ENCODE measurements at places on chromosomes 2 and 18.

DNA sequence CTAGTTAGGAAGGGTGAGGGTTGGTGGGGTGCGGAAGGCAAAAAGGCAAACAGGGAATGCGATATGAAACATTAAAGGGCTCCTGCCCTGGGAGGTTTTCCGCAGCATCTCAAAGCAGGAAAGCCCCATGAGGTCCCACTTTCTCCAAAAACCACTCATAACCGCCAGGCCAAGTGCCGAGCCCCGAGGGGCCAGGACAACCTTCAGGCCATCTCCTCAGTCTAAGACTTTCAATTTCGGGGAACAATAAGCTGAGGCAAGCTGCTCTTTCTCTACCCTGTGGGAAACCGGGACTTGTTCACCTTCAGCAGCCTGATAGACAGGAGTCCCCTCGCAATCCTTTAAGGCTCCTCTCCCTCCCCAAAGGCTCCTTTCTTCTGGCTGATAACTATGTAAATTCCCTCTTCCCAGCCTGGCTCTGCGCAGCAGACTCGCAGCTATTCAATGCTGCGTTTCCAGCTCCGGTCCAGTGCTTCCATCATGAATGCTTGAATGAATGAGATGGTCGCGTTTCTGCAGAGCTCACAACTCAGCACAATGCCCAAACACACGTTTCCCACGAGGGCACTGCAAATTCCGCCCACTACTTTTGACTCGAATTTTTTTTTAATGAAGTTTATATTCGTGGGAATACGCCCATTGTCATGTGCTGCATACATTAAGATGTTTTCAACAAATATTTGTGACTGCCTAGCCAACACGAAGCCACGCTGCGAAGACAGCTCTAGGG is 1.4 kb downstream of the LAMA1 start:
- DNase-seq, result peak; percentile 43

DNA sequence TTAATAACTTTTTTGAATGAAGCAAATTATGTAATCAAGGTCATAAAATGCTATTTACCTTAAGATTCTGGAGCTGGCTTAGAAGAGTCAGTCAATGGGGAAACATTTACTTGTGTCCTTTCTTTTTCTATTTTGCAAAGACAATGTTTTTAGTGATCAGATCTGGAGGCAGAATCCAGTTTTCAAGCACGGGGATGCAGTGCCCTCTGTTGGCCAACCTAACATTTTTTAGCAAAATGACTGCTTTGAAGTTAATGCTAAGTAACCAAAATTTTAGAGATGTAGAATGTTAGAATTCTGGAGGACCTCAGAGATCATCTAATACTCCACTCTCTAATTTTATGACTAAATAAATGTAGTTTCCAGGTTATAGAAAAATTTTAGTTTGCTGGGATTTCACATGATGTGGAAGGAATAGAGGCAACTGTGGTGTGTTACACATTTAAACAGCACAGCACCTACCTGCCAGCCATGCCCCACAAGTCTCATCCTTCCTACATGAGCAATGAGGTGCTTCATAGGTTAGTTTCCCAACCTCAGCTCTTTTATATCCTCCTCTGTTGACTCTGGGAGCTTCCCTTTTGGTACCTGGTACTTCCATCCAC is 23.6 kb upstream of the SLC9A4 start:
- peak; percentile 35 for DNase-seq

DNA sequence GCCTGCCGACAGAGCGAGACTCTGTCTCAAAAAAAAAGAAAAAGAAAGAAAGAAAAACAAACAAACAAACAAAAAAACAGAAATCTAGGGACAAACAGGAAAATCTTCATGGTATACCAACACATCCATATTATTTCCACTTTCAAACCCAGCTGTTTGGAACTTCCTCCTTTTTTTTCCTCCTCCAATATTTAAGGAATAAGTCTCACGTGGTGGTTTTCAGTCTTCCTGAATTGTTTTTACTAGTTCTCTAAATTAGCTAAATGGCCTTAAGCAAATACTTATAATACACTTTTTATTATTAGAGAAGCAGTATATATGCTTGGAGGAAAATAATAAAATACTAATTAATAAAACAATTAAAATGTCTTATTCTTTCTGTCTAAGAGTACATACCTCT is 48.7 kb upstream of the GLS start:
- no peak for DNase-seq

DNA sequence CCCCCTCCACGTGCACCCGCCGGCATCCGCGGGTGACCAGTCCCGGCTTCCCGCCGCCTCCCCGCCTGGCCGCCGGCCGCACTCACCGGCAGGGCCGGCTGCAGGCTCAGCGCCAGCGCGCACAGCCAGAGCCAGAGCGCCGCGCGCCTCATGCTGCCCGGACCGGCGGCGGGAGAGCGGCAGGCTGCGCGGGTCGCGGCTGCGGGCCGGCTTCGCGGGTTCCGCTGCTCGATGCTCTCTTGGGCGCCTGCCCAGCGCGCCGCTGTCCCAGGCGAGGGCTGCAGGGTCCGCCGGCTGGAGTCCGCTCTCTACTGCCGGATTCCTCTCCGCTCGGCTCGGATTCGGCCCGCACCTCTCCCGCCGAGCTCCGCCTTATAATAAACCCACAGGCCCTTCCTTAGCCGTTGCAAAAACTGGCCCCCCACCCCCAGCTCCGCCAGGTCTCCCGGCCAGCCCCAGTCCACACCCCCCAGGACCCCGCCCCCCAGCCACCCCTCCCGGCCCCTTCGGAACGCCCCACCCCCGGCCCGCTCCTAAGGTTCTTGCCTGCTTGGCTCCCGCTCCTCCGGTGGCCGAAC is at the start of gene SDC1:
Gene SDC1, minus strand, starts transcription at position 415 of the 578 bp plus-strand sequence. Its CDS starts 263 bp downstream, at position 152.
- peak; percentile 8 for DNase-seq

GRCh38 chr2:62587592-62587991 is 81.6 kb upstream of the TMEM17 start:
- no peak for DNase-seq

GRCh38 chr2:23713351-23713750 is 213.6 kb downstream of the ATAD2B start:
- no peak for DNase-seq

DNA sequence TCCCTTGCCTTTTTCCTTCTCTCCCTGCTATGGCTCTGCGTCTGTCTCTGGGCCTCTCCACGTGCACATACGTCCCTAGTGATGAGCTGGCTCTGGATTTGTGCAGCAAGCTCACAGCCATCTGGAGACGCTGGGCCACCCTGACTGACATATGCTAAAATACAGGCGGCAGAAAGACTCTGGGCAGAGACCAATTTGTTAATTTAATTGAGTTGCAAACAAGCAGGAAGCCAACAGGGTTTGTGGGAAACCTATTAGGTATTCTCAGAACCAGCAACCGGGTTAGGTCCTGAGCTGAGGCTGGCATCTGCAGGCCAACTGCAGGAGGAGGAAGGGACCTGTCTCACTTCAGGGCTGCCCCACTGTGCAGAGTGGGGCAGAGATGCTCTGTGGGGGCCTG is 53.5 kb upstream of the SMAD2 start:
- no peak for DNase-seq

DNA sequence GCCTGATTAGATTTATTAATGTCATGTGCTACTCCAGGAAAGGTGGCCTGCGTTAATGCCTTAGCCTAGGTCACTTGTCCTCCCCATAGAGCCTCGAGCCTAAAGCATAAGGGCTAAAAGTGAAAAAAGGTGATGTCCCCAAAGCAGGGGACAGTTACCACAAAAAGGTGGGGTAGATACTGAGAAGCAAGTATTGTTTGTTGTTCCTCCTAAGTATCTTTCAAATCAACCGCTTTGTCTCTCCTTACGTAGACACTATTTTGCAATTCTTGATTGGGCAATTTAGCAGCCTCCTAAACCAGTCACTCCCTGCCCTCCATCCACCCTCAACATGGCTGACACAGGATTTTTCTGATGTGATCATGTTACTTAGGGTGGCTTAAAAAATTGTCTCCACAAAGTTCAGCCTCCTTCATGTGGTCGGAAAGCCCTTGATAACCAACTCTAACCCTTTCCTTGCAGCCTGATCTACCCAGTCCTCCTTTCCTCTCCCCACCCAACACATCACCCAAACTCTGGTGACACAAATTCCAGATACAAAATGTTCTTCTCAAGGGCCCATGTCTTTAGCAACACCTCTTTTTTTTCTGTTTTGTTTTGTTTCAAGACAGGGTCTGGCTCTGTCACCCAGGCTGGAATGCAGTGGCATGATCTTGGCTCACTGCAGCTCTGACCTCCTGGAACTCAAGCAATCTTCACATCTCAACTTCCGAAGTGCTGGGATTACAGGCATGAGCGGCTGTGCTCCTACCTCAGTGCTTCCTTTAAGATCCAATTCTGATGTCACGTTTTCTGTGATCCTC is 6.9 kb downstream of the INHA start:
- no peak for DNase-seq

GRCh38 chr2:56505885-56506284 is 322.1 kb downstream of the CCDC85A start:
- no peak for DNase-seq

DNA sequence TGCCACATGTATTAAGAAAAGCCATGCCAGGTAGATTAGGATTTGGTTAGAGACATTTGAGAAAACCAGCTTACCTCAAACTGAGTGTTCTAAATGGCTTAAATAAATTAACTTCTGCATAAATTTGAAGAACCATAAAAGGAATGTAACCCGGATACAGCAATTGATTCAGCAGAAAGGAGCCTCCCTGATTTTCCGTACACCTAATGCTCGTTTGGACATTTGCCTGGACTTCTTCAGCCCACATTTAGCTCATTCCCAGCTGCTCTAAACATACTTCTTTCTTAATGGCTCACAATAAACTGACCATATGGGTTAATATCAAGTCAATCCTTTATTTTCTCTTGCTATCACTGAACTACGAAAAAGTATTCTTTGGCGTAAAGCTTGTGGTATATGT is 392.4 kb downstream of the ZNF516 start:
- DNase-seq, result no peak

DNA sequence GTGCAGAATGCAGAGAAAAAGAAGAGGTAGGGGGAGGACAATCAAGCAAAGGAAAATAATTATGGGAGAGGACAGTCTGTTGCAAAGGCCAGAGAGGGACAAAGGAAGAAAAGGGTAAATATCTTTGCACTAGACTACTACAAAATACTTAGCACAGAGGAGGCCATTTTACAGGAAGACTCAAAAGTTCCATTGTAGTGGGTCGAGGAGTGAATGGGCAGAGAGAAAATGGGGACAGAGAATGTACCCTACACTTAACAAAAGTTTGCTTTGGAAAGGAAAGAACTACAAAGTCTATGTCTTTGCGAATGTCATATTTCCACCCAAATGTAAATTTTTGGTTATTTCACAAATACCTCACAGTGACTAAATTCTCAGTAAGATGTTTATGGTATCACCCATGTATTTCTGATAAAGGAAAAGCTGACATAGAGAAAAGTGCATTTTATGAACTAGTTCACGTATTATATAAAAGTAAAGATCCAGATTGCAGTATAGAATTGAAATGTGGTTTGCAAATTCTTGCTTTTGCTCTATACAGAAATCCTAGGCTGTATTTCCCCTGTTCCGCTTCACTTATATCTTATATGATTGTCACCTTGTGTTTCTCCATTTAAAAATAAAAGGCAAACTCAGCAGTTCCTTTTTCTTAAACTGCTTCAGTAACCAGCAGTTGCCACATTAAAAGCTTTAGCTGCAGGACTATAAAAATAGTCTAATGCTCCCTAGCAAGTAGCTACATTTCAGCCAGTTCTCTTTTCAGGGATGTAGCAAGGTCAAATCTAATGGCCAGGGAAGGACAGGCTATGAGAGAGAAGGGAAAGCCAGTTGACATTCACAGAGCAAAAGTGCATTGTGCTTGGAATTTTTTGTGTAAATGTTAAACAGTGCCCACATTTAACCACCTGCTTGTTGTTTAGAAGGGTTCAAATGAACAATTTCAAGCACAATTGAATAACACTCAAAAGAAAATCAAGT is 79.7 kb upstream of the CYTIP start:
- no peak for DNase-seq

DNA sequence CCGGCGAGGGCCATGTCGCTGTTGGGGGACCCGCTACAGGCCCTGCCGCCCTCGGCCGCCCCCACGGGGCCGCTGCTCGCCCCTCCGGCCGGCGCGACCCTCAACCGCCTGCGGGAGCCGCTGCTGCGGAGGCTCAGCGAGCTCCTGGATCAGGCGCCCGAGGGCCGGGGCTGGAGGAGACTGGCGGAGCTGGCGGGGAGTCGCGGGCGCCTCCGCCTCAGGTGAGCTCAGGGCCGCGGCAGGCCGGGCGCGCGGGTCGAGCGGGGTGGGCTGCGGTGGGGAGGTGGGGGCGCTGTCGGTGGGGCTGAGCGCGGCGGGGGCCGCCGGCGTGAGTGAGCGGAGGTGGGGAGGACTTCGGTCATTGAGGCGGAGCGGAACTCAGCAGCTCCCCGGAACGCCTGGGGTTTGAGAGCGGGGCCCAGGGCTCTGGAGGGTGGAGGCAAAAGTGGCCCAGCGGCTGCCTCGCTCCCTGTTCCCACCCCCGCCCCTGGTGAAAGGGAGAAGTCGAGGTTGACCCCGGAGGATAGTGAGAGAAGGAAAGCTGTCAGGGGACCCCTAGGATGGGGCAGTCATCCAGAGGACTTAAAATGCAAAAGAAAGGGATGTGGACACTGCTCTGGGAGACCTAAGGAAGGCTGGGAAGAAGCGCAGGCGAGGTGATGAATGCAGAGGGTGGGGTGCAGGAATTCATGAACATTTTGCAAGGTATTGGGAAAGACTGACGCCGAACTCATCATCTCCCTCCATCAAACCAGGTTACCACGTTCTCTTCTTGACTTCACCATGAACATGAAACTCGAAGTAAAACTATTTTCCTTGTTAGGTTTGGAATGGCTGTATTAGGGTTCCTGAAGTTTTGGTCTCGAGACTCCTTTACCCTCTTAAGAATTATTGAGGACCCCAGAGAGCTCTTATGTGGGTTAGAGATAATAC is 633 bp downstream of the MALT1 start:
- peak; percentile 63 for DNase-seq

- no peak for DNase-seq
Observed at GRCh38 chr2:105385731-105386540, 12.9 kb downstream of the FHL2 start.

DNA sequence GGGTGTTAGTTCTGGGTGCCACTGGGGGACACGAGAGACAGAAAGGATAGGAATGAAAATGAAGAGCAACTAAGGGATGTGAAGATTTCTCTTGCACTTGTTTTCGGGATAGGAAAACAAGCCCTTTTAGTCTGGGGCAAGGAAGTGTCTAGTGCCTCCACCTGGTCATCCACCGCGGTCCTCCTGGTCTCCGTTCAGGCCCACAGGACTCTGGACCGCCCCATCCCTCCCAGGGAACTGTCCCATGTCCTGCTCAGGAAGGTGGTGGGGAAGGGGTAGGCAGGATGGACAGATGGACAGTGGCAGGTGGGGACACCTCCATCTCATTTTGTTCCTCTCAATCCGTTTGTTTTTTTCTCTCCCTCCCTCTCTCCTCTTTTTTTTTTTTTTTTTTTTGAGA is 45.9 kb downstream of the AGAP1 start:
- no peak for DNase-seq
